Activated T-helper 17 cell treated with anti-CD3 and anti-CD28 coated beads, Interleukin-2, amount 50 U/mL, for 72 hours (primary cell): ENCODE measurements at places on chromosomes 2 and 18. TPM values are rescaled to one million over a fixed set of nuclear protein-coding genes. Genes with fewer than 3 reads are reported as not detected.

CDH19 gene
- total RNA-seq: not detected

ALPP gene
- not detected for total RNA-seq

TLX2 gene
- total RNA-seq: 1.4 TPM

DNA sequence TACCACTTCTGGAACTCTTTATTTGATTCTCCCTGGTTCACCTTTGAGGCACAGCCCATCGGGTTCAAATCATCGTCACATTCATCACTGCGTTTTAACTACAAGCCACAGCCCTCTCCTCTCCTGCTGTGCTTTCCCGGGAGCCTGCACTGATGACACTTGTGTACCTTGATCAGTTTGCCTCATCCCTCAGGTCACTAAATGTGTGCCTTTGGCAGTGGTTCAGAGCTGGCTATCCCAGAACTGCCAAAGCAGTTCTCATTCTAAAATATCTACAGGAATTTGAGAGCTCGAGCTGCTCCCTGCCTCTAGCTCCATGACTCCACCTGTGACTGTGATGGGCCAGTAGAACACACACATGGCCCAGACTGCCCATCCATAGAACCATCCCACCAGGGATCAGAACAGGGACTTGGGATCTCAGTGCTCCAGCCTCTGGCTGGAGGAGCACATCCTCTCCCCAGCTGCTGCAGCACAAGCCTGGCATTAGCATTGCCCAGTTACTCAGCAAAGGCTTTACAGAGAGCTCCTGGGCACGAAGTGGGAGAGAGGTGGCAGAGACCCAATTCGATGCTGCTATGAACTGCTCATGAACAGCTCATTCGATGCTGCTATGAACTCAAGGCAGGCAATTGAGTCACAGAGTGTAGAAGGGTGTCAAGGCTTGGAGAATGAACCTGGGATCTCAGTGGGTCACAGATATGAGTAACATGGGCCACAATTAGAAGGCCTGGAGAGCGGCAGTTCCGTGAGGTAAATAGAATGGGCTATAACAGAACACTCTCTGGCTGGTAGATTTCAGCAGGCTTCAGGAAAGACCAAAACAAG, 41.9 kb downstream of the EVA1A start:
- no peak for ATAC-seq

- ATAC-seq: no peak
These were observed 24.8 kb downstream of the KIF5C start for GRCh38 chr2:148899638-148900318.

DNA sequence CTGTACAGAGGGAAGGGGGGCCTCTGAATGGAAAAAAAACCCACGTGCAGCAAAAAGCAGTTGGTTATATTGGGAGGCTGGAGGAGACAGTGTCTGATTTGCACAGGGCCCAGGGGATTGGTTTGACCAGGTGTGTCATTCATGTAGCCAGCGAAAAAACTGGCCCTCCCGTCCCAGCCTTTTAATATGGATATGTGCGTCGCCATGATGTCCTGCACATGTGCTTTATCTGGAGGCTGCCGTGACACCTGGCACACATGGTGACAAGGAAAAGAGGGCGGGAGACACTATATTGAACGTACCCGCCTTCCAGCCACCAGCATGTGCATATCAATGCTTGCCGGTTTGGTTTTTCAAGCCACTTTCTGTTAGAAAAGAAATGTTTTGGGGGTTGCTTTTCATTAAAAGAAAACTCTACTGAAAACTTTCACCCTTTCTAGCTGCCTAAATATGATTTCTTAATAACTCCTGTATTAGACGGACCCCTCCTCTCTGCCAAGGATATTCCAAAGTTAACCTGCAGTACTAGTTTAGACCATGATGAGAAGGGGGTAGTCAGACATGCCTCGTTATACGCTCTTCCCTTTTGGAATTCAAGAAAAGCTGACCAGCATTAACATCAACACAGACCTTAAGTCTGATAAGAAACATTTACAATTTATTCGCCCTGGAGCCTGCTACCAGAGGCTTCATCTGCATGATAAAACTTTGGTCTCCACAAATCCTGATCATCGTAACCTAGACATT, 16.2 kb downstream of the SLC25A52 start:
- ATAC-seq: no peak

PTPN4 gene
- total RNA-seq: 34.9 TPM

ITGA4 gene
- 196 TPM for total RNA-seq

GRCh38 chr2:170013802-170014551, 164.0 kb upstream of the MYO3B start:
- no peak for ATAC-seq

DNA sequence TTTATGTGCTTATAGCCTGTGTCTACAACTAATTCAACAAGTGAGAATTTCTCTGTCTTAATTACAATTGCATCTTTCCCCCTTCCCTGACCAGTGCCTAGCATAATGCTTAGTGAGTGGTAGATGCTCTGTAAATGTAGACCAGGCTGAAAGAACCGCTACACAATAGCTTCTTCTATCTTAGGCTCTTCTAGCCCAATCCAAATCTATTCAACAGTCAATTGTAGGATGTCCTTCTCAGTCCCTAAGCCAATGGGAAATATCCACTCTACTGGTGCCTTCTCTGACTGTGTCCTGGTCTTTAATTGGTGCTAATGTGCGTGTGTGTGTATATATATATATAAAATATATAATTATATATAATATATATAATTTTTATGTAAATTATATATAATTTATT, 34.1 kb upstream of the GCC2 start:
- no peak for ATAC-seq

CD8B gene
- total RNA-seq: not detected

HRH4 gene
- total RNA-seq: 2.2 TPM

ZNF385B gene
- not detected for total RNA-seq

GRCh38 chr2:181655519-181655918, 1.4 kb downstream of the CERKL start:
- ATAC-seq: no peak

- no peak for ATAC-seq
These were observed 13.3 kb downstream of the DAPL1 start for GRCh38 chr2:158808426-158808825.
